ENCODE measurements at places on chromosomes 7 and 10. TPM values are rescaled to one million over a fixed set of nuclear protein-coding genes. Genes with fewer than 3 reads are reported as not detected.

Gene HABP2
- not detected for polyA plus RNA-seq

Gene LRIT1
- polyA plus RNA-seq: not detected

Gene GPR37
- 0.13 TPM for polyA plus RNA-seq

Gene RBM20
- 0.07 TPM for polyA plus RNA-seq

Gene HTR5A
- not detected for polyA plus RNA-seq

Gene CPA4
- 2.4 TPM for polyA plus RNA-seq

Gene LRRD1
- polyA plus RNA-seq: 0.07 TPM

Gene PRR15
- polyA plus RNA-seq: 0.31 TPM

Gene GRM3
- polyA plus RNA-seq: 0.40 TPM

Gene OPN4
- polyA plus RNA-seq: not detected

Gene C10orf67
- polyA plus RNA-seq: 0.13 TPM

Gene JCAD
- 10.5 TPM for polyA plus RNA-seq

Gene CYP26C1
- 0.48 TPM for polyA plus RNA-seq

Gene AGMO
- not detected for polyA plus RNA-seq

Gene LRRN3
- polyA plus RNA-seq: 21.2 TPM

Gene HOXA9
- polyA plus RNA-seq: 26.7 TPM

Gene CNPY1
- not detected for polyA plus RNA-seq

Gene EBF3
- 0.72 TPM for polyA plus RNA-seq

Gene SVIL
- polyA plus RNA-seq: 17.3 TPM

Gene C10orf62
- 0.44 TPM for polyA plus RNA-seq

Gene CPA2
- 0.15 TPM for polyA plus RNA-seq

Gene CPN1
- polyA plus RNA-seq: not detected

Gene CNTNAP2
- polyA plus RNA-seq: 0.40 TPM

Gene MACC1
- 1.3 TPM for polyA plus RNA-seq

Gene TMEM178B
- polyA plus RNA-seq: 0.24 TPM

Gene ASB15
- polyA plus RNA-seq: not detected

Gene SDK1
- polyA plus RNA-seq: 0.79 TPM

Gene NKX2-3
- polyA plus RNA-seq: not detected

Gene ATOH7
- not detected for polyA plus RNA-seq

Gene KDM7A
- 1.4 TPM for polyA plus RNA-seq

Gene GJC3
- 0.34 TPM for polyA plus RNA-seq

Gene CEP55
- polyA plus RNA-seq: 0.32 TPM

Gene NXPH1
- 18.4 TPM for polyA plus RNA-seq

Gene RAPGEF5
- polyA plus RNA-seq: 8.8 TPM

Gene CYP2C19
- not detected for polyA plus RNA-seq

Gene CPXM2
- 4.5 TPM for polyA plus RNA-seq

Gene GARIN1A
- polyA plus RNA-seq: 4.8 TPM

Gene ANKRD2
- 0.24 TPM for polyA plus RNA-seq

Gene ICA1
- 13.1 TPM for polyA plus RNA-seq

Gene CH25H
- polyA plus RNA-seq: 0.81 TPM

Gene DNAJB6
- 75.7 TPM for polyA plus RNA-seq

Gene DRGX
- 9.6 TPM for polyA plus RNA-seq

Gene NUPR2
- polyA plus RNA-seq: not detected

Gene EBLN1
- polyA plus RNA-seq: not detected

Gene ADRB1
- 0.13 TPM for polyA plus RNA-seq

Gene TMEM176B
- 12.6 TPM for polyA plus RNA-seq

Gene GRID2IP
- polyA plus RNA-seq: 0.24 TPM

Gene MAT1A
- polyA plus RNA-seq: 0.46 TPM

Gene BHLHA15
- polyA plus RNA-seq: not detected

Gene SLC16A9
- 173 TPM for polyA plus RNA-seq

Gene STEAP1B
- 0.40 TPM for polyA plus RNA-seq

Gene NUTM2B
- polyA plus RNA-seq: 11.8 TPM

Gene PNLIPRP3
- polyA plus RNA-seq: not detected
